ENCODE measurements at places on chromosomes 6 and 20. TPM values are rescaled to one million over a fixed set of nuclear protein-coding genes. Genes with fewer than 3 reads are reported as not detected.
A peak's percentile ranks its signal among the peaks of the same experiment; 100 is the strongest.

Gene PHACTR2
- total RNA-seq = 75.6 TPM

Gene CCR6
- total RNA-seq = 0.34 TPM

Gene RAB32
- total RNA-seq = 30.0 TPM

Gene ANGPT4
- not detected for total RNA-seq

Gene SGK2
- 1.2 TPM for total RNA-seq

Gene LRRN4
- 62.3 TPM for total RNA-seq

- no peak overlapping the region for H3K4me3 ChIP-seq
- no peak overlapping the region for H3K27ac ChIP-seq
- no peaks in the 10 kb centered on the region for H3K36me3 ChIP-seq
- H3K27me3 ChIP-seq = no peaks in the 10 kb centered on the region
- DNase-seq = no peak
Measured at GRCh38 chr20:40359131-40359912, 329.7 kb downstream of the MAFB start.

DNA sequence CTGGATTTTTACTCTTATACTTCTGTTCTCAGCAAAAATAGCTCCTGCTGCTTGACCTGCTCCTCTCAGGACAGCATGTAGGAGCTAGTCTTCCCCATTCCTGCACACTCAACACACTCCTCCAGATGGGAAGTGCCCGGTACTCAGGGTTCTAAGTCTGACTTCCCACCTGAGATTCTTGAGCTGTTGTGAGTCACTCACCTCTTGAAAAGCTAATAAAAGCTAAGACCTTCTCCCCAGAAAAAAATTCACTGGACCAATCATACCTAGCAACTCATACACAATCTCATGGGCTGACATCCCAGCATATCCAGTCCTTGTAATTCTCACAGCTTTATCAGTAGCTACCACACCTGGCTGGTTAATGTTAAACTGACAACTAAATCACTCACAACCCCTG is 53.5 kb downstream of the TRPC4AP start:
- DNase-seq = peak; percentile 32
- peaks cover 9% of the 10 kb centered on the region for H3K4me1 ChIP-seq
- H3K36me3 ChIP-seq = peaks cover 31% of the 10 kb centered on the region
- no peak overlapping the region for H3K27ac ChIP-seq
- no peak overlapping the region for H3K4me3 ChIP-seq

DNA sequence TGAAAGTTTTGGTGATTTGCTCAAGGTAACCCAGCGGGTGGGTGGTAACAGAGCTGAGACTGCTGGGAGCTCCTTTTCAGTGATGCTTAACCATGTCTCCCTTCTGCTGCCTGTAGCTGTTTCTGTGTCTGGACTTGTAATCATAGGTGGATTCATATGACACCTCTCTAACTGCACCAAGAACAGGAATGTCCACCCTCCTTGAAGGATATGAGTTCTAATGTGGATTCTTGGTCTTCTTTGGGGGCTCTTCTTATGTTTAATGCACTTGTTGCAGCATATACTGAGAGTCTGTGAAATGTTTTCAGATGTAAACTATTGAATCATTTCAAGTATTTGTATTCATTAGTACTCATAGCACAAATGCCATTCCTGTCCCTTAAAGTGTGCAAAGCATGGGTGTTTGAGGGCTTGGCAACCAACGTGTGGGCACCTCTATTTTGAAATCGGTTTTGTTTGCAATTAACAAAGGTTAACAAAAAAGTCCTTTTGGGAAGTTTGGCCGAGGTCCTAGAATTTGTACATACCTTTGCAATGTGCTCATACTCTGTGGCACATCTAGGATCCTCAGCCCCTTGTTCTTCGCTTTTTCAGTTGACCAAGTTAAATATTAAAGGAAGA is 138.0 kb downstream of the SOX4 start:
- H3K4me3 ChIP-seq = no peak overlapping the region
- no peaks in the 10 kb centered on the region for H3K27me3 ChIP-seq
- H3K4me1 ChIP-seq = peaks cover 16% of the 10 kb centered on the region
- peak overlapping the region; percentile 37 for H3K27ac ChIP-seq

- peaks cover 19% of the 10 kb centered on the region for H3K4me1 ChIP-seq
- no peak overlapping the region for H3K27ac ChIP-seq
- H3K4me3 ChIP-seq = no peak overlapping the region
- H3K36me3 ChIP-seq = no peaks in the 10 kb centered on the region
- DNase-seq = peak; percentile 70
Measured at GRCh38 chr20:51529081-51529681, 13.3 kb downstream of the NFATC2 start.

DNA sequence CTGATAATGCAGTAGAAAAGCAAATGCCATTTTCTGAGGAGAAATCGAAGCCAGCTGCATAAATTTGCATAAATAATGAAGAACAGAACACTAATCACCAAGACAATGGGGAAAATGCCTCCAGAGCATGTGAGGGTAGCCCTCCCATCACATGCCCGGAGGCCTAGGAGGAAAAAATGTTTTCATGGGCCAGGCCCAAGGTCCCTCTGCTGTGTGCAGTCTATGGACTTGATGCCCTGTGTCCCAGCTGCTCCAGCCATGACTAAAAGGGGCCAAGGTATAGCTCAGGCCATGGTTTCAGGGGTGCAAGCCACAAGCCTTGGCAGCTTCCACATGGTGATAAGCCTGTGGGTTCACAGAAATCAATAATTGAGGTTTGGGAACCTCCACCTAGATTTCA is 164.1 kb downstream of the HAO1 start:
- no peaks in the 10 kb centered on the region for H3K27me3 ChIP-seq
- no peak for DNase-seq
- H3K4me1 ChIP-seq = no peaks in the 10 kb centered on the region
- no peak overlapping the region for H3K27ac ChIP-seq

DNA sequence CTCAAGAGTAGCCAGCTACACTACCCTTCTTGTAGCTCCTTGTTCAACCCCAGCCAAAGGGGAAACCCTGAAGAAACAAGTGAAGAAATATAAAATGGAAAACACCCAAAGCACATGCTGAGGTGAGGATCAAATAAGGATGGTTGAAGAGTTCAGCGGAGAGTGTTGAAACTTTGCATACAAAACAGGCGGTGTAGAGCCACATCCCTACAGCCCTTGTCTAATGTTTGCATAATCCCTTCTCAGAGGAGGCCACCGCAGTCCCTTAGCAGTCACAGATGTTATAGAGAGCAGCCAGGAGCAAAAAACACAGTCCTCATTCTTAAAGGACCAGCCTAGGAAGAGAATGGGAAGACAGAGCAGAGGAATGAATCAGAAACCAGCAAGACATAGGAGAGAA is 350.7 kb upstream of the SASH1 start:
- no peaks in the 10 kb centered on the region for H3K27me3 ChIP-seq
- no peaks in the 10 kb centered on the region for H3K36me3 ChIP-seq
- H3K27ac ChIP-seq = no peak overlapping the region
- no peak overlapping the region for H3K4me3 ChIP-seq
- DNase-seq = no peak

DNA sequence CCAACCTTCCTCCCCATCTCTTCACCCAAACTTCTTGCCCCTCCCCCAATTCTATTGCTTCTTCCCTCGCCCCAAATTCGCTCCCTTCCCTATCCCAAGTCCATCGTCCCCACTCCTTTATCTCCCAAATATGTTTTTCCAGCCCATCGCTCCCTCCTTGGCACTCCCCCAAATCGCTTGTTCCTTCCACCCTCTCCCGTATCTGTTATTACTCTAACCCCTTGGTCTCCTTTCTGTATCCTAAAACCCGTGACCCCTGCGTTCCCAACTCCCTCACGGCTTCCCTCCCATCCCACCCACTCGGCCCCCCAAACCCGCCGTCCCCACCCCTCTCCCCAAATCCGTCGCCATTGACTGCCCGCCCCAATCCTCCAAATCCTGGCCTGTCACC is 584 bp downstream of the MTCH1 start:
- peaks cover 4% of the 10 kb centered on the region for H3K36me3 ChIP-seq
- peak overlapping the region; percentile 100 for H3K4me3 ChIP-seq
- DNase-seq = peak; percentile 38
- peaks cover 24% of the 10 kb centered on the region for H3K4me1 ChIP-seq

GRCh38 chr20:44747166-44748004 is 1.7 kb downstream of the KCNK15 start:
- no peaks in the 10 kb centered on the region for H3K4me1 ChIP-seq
- H3K36me3 ChIP-seq = no peaks in the 10 kb centered on the region
- no peak overlapping the region for H3K27ac ChIP-seq
- DNase-seq = peak; percentile 89
- H3K27me3 ChIP-seq = peaks cover 20% of the 10 kb centered on the region
- H3K4me3 ChIP-seq = no peak overlapping the region

DNA sequence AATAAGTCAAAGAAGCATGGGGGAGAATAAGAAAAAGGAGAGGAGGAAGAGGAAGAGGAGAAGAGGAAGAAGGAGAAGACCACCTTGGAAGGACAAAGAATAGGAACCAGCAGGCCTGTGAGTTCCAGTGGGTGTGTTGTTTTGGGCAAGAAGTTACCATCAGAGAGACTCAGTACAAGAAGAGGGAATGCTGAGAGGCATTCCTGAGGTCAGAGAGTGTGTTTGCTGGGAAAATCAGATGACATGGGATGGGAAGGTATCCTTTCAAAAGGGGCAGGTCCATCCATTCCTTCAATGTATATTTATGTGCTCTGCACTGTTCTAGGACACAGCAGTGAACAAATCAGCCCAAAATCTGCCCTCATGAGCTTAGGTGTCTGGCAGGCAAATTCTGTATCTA is 40.5 kb upstream of the PRIM2 start:
- no peaks in the 10 kb centered on the region for H3K27me3 ChIP-seq
- no peaks in the 10 kb centered on the region for H3K4me1 ChIP-seq
- no peak overlapping the region for H3K27ac ChIP-seq
- no peaks in the 10 kb centered on the region for H3K36me3 ChIP-seq
- H3K4me3 ChIP-seq = no peak overlapping the region

GRCh38 chr20:15236812-15237211 is 899.4 kb upstream of the FLRT3 start:
- no peak overlapping the region for H3K27ac ChIP-seq
- no peaks in the 10 kb centered on the region for H3K36me3 ChIP-seq
- H3K4me3 ChIP-seq = no peak overlapping the region
- no peaks in the 10 kb centered on the region for H3K4me1 ChIP-seq
- peak; percentile 36 for DNase-seq

DNA sequence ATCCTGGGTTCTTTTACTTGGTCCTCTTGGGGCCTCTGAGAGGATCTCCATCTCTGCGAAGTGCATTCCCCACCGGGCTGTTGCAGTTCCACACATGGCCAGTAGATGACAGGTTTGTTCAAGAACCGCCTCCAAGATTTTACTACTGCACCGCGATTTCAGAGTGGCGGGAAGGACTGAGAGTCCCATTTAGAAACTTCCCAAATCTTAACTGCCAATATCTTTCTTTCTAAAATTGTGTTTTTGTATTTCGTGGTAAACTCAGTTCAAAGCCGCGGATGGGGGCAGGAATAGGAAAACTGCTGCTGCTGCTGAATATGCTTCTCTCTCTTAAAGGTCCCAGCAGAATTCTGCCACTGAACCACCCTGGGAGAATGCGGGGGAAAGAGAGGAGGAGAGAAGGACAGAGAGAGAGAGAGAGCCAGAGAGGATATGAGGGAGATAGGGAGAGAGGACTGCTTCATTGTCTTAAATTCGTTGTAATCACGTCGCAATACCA is 8.6 kb upstream of the BTNL2 start:
- H3K27ac ChIP-seq = no peak overlapping the region
- no peaks in the 10 kb centered on the region for H3K4me1 ChIP-seq
- no peak overlapping the region for H3K4me3 ChIP-seq
- peaks cover 52% of the 10 kb centered on the region for H3K27me3 ChIP-seq
- DNase-seq = peak; percentile 79
- no peaks in the 10 kb centered on the region for H3K36me3 ChIP-seq

DNA sequence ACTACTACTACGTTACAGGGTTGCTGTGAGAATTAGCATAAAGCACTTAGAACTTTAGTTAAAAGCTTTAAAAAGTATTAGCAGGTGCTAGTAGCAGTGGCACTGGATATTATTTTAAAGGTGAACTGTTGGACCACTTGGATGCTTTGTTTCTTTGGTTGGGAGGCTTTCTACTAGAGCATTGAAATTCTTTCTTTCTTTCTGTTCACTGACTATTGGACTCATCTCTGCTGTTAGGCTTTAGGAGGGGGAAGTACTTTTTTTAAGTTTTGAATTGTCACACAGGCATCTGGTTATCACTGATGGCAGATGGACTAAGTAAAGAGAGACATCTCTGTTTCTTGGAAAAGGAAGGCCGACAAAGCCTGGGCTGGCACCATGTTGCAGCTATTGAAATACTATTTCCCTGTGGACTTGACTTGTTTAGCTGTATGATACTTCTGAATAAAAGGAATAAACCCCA is 4.8 kb downstream of the TBPL1 start:
- no peak overlapping the region for H3K4me3 ChIP-seq
- no peaks in the 10 kb centered on the region for H3K27me3 ChIP-seq
- no peak overlapping the region for H3K27ac ChIP-seq
- H3K36me3 ChIP-seq = no peaks in the 10 kb centered on the region
- DNase-seq = no peak

- H3K27me3 ChIP-seq = no peaks in the 10 kb centered on the region
- peaks cover 9% of the 10 kb centered on the region for H3K4me1 ChIP-seq
- peak overlapping the region; percentile 88 for H3K27ac ChIP-seq
- peak overlapping the region; percentile 22 for H3K4me3 ChIP-seq
- H3K36me3 ChIP-seq = peaks cover 6% of the 10 kb centered on the region
- peak; percentile 87 for DNase-seq
Measured at GRCh38 chr6:30722280-30723112, 2.3 kb downstream of the TUBB start.

- H3K27ac ChIP-seq = no peak overlapping the region
- peaks cover 2% of the 10 kb centered on the region for H3K36me3 ChIP-seq
Measured at GRCh38 chr6:16737925-16738324, 23.3 kb downstream of the ATXN1 start.

GRCh38 chr6:49733680-49734079 is 10.5 kb downstream of the CRISP3 start:
- no peaks in the 10 kb centered on the region for H3K36me3 ChIP-seq
- H3K27ac ChIP-seq = no peak overlapping the region
- no peak overlapping the region for H3K4me3 ChIP-seq
- peak; percentile 20 for DNase-seq
- no peaks in the 10 kb centered on the region for H3K27me3 ChIP-seq

DNA sequence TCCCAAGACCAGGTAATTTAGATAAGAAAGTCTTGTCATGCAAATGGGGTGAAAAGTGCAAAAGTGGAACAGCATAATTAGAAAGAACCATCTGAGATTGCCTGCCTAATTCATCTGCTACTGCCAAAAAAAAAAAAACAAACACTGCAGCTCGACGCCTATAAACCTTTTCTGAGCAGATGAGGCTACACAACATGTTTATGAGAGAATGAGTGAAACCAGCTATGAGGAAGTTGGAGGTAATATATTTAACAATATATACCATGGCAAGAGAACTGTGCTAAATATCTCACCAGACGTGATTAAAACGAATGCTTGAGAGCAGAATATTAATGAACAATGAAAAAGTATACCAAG is 50.0 kb downstream of the LAMA4 start:
- H3K27me3 ChIP-seq = no peaks in the 10 kb centered on the region
- H3K27ac ChIP-seq = no peak overlapping the region
- H3K4me3 ChIP-seq = no peak overlapping the region
- peaks cover 19% of the 10 kb centered on the region for H3K4me1 ChIP-seq
- no peak for DNase-seq
- H3K36me3 ChIP-seq = peaks cover 49% of the 10 kb centered on the region

Data from lung (tissue), 17 donors.